MM.1S (cell line): ENCODE measurements at places on chromosomes 11 and 22.
A peak's percentile ranks its signal among the peaks of the same experiment; 100 is the strongest.

GRCh38 chr22:26286091-26286820, 117.0 kb downstream of the SEZ6L start:
- no peak for DNase-seq

- DNase-seq: no peak
These were observed 14.9 kb downstream of the HEPHL1 start for GRCh38 chr11:94036096-94036495.

GRCh38 chr11:44364596-44364995, 54.7 kb upstream of the ALX4 start:
- no peak for DNase-seq

GRCh38 chr22:46070215-46070802, 80.0 kb upstream of the PPARA start:
- DNase-seq: peak; percentile 28

DNA sequence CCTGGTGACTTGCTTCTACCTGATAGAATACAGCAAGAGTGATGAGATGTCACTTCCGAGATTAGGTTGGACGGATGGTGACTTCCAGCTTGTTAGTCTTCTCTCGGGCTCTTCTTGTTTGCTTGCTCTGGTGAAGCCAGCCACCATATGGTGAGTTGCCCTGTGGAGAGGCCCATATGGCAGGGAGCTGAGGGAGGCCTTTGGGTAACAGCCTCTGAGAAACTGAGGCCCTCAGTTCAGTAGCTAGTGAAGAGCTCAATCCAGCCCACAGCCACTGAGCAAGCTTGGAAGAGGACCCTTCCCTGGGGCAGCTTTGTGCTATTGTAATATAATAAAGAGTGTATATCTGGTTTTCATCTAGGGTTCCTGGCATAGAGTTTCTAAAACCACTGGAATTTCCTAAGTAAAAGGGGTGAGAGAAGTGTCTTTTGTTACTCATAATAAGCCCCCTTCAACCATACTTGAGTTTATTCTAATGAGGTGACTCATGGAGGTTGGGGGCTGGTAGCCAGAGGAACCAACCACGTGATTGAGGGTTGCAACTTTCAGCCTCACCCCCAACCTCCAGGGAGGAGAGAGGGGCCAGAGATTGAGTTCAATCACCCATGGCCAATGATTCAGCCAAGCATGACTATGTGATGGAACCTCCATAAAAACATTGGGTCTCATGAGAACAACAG, 8.0 kb upstream of the TPCN2 start:
- DNase-seq: no peak

- DNase-seq: peak; percentile 97
These were observed 838 bp downstream of the FKBP2 start for GRCh38 chr11:64241491-64242374.

GRCh38 chr22:40023341-40023841, 28.6 kb downstream of the FAM83F start:
- no peak for DNase-seq

DNA sequence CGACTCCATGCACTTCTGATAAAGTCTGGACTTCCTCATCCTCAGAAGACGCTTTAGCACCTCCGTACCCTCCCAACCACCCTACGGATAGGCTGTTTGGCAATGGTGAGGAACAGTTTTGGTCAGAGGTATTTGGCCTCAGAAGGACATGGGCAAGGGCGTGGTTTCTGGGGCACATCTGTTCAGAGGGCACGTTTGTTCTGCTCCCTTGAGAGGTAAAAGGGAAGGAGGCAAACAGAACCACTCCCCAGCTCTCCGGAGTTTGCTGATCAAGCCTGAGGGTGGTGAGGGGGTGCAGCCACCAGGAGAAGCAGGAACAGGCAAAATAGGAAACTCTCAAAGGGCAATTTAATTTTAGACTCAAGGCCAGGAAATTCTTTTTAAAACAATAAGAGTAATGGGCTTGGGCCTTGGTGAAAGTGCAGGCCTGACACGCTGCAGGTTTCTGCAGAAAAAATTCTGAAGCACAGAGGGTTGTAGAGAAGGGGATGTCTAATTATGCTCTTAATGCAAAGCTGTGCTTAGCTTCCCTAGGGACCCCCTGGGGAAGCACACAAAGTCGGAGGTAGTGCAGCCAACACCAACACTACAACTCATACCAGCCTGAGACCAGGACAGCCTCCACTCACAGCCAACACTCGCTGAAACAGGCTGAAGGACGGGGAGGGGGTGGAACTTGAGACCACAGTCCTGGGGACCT, 23.3 kb downstream of the ETS1 start:
- no peak for DNase-seq

GRCh38 chr11:68617925-68618809, 66.2 kb upstream of the GAL start:
- no peak for DNase-seq

DNA sequence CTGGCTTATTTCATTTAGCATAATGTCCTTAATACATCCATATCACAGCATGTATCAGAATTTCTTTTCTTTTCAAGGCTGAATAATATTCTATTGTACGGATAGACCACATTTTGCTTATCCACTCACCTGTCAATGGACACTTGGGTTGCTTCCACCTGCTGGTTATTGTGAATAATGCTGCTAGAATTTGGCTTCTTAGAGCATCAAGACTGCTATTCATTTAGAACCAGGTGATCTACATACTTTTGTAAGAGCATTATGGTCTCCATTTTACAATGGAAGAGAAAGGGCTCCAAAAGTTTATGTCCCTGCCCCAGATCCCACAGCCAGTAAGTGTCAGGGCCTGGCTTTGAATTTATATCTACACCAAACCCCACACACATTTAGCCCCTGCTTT, 100.7 kb upstream of the CD82 start:
- DNase-seq: no peak

GRCh38 chr11:48184452-48184851, 32.2 kb upstream of the OR4B1 start:
- no peak for DNase-seq

- DNase-seq: no peak
These were observed 207.8 kb downstream of the RAB38 start for GRCh38 chr11:87967459-87967858.

- DNase-seq: no peak
These were observed 32.4 kb downstream of the JAM3 start for GRCh38 chr11:134101282-134101681.

DNA sequence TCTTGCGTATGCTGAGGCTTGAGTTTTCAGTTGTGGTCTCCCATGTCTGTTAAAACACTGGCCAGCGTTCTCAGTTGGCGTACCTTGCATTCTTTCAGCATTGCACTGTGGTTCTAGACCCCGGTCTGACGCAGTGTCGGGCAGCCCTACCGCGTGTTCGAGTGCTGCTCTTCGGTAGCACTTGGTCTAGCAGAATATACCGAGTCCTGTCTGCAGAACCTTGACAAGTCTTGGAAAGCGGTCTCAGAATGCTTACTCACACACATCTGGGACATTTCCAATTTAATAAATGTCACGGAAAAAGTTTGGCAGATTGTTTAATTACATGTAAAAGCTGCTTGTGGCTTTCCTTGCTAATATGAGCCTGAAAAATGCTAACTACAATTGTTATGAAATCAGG, 32.6 kb downstream of the PPFIA1 start:
- no peak for DNase-seq
